Stimulated activated CD4-positive, alpha-beta T cell treated with anti-CD3 and anti-CD28 coated beads, Interleukin-1b, Interleukin-23, amount 100 ng/mL, for 1 hour (primary cell): ENCODE measurements at places on chromosomes 12 and 14.

- DNase-seq: no peak
Measured at GRCh38 chr14:72495668-72496067, 398.2 kb downstream of the DPF3 start.

DNA sequence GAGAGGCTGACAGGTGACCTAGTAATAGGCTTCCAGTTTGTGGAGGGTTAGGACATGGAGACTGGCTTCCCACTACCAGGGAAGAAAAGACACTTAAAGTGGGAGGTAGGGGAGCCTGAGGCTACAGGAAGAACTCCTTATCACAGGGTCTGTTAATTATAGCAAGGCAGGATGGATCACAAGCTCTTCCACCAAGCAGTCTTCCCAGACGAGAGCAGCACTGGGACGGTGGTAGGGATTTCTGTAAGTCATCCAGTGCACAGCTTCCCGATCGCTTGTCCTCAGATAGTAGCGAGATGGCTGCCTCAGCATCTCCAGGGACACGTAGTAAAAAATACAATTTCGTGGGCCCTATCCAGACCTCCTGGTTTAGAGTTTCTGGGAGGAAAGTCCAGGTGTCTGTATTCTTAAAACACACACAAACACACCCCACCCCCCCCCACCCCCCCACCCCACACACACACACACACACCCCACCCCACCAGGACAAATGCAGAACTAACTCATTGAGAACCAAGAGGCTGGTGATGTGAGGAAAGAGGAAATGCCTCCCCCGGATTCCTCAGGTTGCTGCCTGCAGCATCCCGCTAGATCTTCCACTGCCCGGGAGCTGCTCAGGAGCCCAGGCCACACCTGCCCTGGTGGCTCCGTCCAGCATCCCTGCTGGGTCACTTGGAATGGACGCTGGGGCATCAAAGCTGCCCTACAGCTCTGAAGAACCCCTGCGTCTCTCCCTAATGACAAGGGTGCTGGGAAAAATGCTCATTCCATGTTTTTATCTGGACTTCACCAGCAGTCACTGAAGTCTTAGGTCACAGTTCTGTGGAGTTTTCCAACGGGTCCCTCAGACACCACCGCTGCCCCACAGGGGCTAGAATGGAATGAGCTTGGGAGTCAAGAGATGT is 307.2 kb downstream of the CACNA1C start:
- no peak for DNase-seq

DNA sequence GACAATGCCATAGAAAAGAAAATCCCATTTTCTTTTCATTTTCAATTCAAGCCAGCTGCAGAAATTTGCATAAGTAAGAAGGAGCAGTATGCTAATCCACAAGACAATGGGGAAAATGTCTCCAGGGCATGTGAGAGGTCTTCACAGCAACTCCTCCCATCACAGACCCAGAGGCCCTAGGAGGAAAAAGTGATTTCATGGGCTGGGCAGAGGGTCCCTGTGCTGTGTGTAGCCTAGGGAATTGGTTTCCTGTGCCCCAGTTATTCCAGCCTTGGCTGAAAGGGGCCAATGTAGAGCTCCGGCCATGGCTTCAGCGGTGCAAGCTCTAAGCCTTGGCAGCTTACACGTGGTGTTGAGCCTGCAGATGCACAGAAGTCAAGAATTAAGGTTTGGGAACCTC is 211.4 kb downstream of the CCDC59 start:
- no peak for DNase-seq

- no peak for DNase-seq
Measured at GRCh38 chr12:113766879-113767878, 198.9 kb downstream of the RBM19 start.

DNA sequence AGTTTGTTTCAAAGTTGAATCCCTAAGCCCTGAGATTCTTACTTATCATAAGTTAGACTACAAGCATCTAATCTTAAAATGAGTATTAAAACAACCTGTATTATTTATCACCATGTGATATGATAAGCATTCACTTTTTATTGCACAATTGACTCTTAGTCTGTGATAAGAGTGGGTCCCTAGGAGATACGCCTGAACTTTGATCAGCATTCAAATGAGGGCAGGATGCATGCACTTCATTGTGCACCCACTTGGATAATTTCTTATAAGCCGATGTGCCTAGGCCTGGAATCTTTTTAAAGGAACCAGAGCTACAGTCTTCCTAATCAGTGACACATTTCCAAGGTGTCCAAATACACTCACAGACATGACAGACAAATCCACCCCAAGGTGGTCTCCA is 31.4 kb upstream of the SPTLC2 start:
- DNase-seq: no peak
